ENCODE measurements at places on chromosomes 12 and 14.

DNA sequence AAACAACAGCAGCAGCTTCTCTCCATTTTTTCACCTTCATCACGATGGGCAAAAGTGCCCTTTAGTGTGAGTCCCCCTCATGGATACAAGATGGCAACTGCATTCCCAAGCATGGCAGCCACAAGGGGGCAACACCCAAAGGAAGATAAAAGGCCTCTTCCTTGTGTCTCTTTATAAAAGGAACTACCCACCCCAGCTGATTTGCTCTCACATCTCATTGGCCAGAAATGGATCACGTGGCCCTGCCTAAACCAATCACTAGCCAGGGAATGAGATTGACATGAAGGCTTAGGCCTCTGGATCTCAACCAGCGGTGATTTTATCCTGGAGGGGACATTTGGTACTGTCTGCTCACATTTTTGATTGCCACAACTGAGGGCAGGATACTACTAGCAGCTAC lies 21.9 kb upstream of the IFT81 start:
- no peaks in the 10 kb centered on the region for H3K27me3 ChIP-seq
- H3K27ac ChIP-seq, result no peak overlapping the region
- DNase-seq, result peak; percentile 66
- peaks cover 4% of the 10 kb centered on the region for H3K4me1 ChIP-seq
- no peak overlapping the region for H3K4me3 ChIP-seq

- no peak for DNase-seq
- H3K36me3 ChIP-seq, result no peaks in the 10 kb centered on the region
- no peaks in the 10 kb centered on the region for H3K27me3 ChIP-seq
- H3K4me3 ChIP-seq, result no peak overlapping the region
- no peak overlapping the region for H3K27ac ChIP-seq
Measured at GRCh38 chr14:102654298-102654697, 61.8 kb downstream of the RCOR1 start.

DNA sequence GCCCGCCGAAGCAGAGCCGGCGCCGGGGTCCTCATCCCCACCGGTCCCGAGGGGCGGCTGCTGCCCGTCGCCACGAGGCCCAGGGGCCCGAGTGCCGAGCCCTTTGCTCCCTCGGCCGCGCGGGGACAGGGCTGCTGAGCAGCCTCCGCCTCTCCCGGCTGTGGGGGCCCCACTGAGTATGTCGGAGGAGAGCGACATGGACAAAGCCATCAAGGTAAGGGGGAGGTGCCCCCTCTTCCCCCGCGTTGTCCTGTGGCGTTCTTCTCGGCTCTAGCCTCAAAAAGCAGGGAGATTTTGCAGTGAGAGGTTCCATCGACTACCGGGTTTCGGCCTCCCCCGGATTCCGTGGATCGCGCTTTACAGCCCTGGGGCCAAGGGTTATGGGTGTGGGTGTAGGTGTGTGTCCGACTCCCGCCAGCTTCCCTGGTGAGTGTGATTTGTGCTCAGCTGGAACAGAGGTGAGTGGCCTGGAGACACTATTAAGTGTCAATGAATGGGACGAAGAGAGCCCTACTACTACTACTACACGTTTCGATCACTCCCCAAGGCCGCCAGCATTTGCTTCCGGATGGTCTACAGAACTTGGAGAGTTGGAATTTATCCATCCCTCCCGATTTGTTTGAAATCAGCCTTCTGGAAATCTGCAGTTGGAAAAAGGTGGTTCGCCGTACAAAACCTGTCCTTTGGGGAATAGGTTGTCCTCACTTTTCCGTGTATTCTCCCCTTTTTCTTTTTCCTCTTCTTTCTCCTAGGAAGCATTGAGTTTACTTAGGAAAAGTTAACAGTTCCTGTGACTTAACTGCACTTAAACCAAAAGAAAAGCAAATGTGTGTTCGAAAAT lies 748 bp downstream of the MAPKAPK5 start:
- H3K4me3 ChIP-seq, result peak overlapping the region; percentile 91
- peak; percentile 63 for DNase-seq
- H3K27ac ChIP-seq, result peak overlapping the region; percentile 91
- H3K27me3 ChIP-seq, result no peaks in the 10 kb centered on the region
- H3K4me1 ChIP-seq, result peaks cover 20% of the 10 kb centered on the region

- H3K4me3 ChIP-seq, result no peak overlapping the region
- no peaks in the 10 kb centered on the region for H3K36me3 ChIP-seq
- no peak overlapping the region for H3K27ac ChIP-seq
Measured at GRCh38 chr14:34164162-34164864, 213.4 kb upstream of the EGLN3 start.

DNA sequence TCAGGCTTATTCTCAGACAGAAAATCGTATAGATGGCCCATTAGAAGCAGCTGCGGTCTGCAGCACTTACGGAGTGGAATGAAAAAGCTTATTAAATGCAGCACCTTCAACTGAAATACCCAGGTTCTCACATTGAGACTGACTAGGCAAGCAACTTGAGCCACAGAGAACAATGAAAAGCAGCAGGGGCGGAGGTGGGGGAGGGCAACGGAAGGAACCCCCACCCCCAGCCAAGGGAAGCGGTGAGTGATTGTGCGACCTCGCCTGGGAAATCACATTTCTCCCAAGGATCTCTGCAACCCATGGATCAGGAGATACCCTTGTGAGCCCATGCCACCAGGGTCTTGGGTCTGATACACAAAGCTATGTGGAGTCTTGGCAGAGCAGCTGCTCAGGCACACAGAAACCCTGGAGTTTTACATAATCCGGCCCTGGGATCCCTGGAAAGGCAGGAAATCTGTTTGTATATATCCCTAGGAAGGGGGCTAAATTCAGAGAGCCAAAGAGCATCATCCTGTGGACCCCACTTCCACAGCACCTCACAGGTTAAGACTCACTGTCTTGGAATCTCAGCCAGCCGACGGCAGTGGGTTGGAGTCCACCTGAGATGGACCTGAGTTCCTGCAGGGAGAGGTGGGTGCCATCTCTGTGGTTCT lies 38.1 kb downstream of the PZP start:
- H3K36me3 ChIP-seq, result no peaks in the 10 kb centered on the region
- H3K27me3 ChIP-seq, result no peaks in the 10 kb centered on the region
- no peak overlapping the region for H3K4me3 ChIP-seq
- H3K27ac ChIP-seq, result no peak overlapping the region
- H3K4me1 ChIP-seq, result no peaks in the 10 kb centered on the region

GRCh38 chr12:19432309-19433170 lies 6.8 kb upstream of the AEBP2 start:
- H3K4me1 ChIP-seq, result peaks cover 16% of the 10 kb centered on the region
- DNase-seq, result no peak
- no peaks in the 10 kb centered on the region for H3K36me3 ChIP-seq
- peak overlapping the region; percentile 98 for H3K27ac ChIP-seq
- H3K4me3 ChIP-seq, result no peak overlapping the region

GRCh38 chr12:65756956-65757511 lies 67.2 kb upstream of the HMGA2 start:
- no peaks in the 10 kb centered on the region for H3K4me1 ChIP-seq
- no peak overlapping the region for H3K4me3 ChIP-seq
- no peak overlapping the region for H3K27ac ChIP-seq
- peak; percentile 39 for DNase-seq
